Progenitor cell of endocrine pancreas (in vitro differentiated cells): ENCODE measurements at places on chromosomes 13 and 19. TPM values are rescaled to one million over a fixed set of nuclear protein-coding genes. Genes with fewer than 3 reads are reported as not detected.

DNA sequence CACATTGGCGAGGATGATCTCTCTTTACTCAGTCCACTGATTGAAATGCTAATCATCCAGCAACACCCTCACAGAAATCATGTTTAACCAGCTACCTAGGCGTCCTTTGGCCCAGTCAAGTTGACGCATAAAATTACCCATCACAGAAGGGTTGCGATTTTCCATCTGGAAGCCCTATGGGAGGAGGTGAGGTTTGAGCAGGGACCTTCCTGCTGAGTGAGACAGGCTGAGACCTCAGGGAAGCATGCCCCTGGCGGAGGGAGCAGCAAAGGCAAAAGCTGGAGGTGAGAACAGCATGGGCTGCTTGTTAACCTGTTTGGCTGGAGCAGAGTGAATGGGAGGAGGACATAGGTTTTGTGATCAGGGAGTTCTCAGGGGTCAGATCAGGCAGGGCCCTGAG lies 7.3 kb downstream of the TTC9B start:
- DNase-seq = no peak
- H3K4me1 ChIP-seq = no peaks in the 10 kb centered on the region
- H3K36me3 ChIP-seq = peaks cover 10% of the 10 kb centered on the region
- no peak overlapping the region for H3K4me3 ChIP-seq
- no peak overlapping the region for H3K27ac ChIP-seq

DNA sequence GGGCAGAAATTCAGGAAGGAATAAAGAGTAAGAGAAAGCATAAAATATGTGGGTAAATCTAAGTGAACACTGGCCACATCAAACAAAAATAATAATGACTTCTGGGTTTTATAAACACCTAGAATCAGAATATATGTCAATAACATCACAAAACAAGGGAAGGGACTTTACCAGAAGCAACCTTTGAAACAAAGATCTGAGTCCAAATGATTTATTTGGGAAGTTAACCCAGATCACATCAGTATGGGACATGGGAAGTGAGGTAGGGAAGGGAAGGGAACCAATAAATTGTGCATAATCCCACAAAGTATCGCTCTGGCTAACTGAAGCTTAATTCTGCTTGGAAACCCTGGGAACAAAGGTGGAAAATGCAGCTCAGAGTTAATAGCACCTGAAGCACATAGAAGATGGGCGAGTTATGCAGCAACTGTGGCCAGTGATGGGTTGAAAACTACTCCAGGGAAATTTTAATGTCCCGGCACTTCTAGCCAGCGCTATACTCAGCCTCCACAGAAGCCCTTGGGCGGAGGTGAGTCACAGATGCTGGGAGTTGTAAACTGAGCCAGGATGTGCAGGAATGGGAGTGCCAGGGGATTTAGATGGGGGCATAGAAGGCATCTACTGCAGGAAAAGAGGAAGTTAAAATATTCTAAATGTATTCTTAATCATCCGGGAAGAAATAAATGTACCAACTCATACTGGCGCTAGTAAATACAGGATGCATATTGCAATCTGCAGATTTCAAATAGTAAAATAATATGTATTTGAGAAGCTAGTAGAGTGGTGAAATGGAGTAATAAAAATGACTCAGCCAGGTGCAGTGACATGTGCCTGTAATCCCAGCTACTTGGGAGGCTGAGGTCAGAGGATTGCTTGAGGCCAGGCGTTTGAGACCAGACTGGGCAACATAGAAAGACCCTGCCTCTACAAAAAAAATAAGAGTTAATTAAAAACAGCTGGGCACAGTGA lies 34.2 kb upstream of the CEBPG start:
- H3K4me1 ChIP-seq = no peaks in the 10 kb centered on the region
- DNase-seq = no peak
- H3K27ac ChIP-seq = no peak overlapping the region
- H3K4me3 ChIP-seq = no peak overlapping the region
- no peaks in the 10 kb centered on the region for H3K36me3 ChIP-seq

DNA sequence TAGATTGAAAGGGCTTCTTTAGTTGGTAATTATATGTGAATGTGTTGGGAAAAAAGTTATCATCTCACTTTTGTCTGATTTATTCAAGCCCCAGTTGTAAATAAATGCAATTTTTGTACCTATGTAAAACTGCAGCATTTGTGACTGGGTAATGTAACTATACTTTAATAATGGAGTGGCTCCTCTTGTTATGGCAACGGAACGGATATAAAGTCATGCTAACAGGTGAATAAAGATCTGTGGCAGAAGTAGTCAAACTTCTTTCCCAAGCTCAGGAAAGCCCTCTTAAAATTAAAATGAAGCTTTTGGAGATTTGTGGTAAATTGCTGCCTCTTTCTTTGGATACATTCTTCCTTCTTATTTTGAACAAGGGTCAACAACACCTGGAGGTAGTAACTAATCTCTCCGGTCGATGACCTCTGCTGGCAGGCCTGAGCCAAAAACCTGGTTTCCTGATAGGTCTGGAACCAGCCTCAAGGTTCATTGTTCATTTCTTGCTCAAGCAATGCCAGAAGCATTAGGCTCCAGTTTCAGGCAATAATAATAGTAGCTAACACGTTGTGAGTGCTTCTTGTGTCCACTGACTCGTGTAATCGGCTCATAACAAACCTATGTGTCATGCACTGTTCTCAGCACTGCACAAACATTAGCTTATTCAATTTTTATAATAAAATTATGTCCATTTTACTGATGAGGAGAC lies 313.4 kb upstream of the DACH1 start:
- no peak for DNase-seq
- H3K27ac ChIP-seq = no peak overlapping the region
- H3K36me3 ChIP-seq = no peaks in the 10 kb centered on the region
- peaks cover 1% of the 10 kb centered on the region for H3K4me1 ChIP-seq
- no peaks in the 10 kb centered on the region for H3K27me3 ChIP-seq
- no peak overlapping the region for H3K4me3 ChIP-seq

GRCh38 chr19:17866964-17867486 lies 4.7 kb upstream of the SLC5A5 start:
- DNase-seq = no peak
- H3K4me3 ChIP-seq = no peak overlapping the region
- peaks cover 32% of the 10 kb centered on the region for H3K27me3 ChIP-seq
- no peaks in the 10 kb centered on the region for H3K4me1 ChIP-seq

GRCh38 chr19:17468302-17469091 lies 1.8 kb upstream of the SLC27A1 start:
- peaks cover 23% of the 10 kb centered on the region for H3K27me3 ChIP-seq
- peak overlapping the region; percentile 95 for H3K4me3 ChIP-seq
- H3K27ac ChIP-seq = peak overlapping the region; percentile 93
- DNase-seq = no peak
- peaks cover 13% of the 10 kb centered on the region for H3K4me1 ChIP-seq

- peaks cover 16% of the 10 kb centered on the region for H3K36me3 ChIP-seq
- DNase-seq = no peak
- H3K27me3 ChIP-seq = peaks cover 12% of the 10 kb centered on the region
These were observed 16.6 kb downstream of the ADAMTS10 start for GRCh38 chr19:8593931-8594330.

Gene CAPN12
- 4.1 and 5.0 TPM in 2 replicates for total RNA-seq

DNA sequence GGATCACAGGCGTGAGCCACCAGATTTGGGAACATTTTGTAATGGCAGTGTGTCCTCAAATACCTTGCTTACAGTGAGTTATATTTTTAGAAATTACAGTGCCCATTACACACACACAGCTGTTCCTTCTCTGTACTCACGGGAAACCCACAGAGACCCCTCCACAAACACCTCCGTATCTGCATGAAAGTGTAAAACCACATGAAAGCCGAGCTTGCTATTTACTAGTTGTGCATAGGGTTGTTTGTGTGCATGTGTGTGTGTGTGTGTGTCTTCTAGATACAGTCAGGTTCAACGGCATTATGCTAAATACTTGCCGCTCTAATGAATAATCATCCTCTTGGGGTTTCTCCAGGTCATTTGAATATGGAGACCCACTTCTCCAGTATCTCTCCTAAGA lies 22.3 kb upstream of the LILRA2 start:
- no peaks in the 10 kb centered on the region for H3K27me3 ChIP-seq
- H3K36me3 ChIP-seq = peaks cover 5% of the 10 kb centered on the region
- no peaks in the 10 kb centered on the region for H3K4me1 ChIP-seq
- H3K4me3 ChIP-seq = no peak overlapping the region
- no peak overlapping the region for H3K27ac ChIP-seq

GRCh38 chr13:98998831-98999638 lies 21.2 kb upstream of the DOCK9 start:
- no peak overlapping the region for H3K4me3 ChIP-seq
- peaks cover 4% of the 10 kb centered on the region for H3K4me1 ChIP-seq
- no peaks in the 10 kb centered on the region for H3K36me3 ChIP-seq
- no peak for DNase-seq
- H3K27me3 ChIP-seq = peaks cover 26% of the 10 kb centered on the region
